GM03348 (cell line): ENCODE measurements at places on chromosomes 11 and 22.

DNA sequence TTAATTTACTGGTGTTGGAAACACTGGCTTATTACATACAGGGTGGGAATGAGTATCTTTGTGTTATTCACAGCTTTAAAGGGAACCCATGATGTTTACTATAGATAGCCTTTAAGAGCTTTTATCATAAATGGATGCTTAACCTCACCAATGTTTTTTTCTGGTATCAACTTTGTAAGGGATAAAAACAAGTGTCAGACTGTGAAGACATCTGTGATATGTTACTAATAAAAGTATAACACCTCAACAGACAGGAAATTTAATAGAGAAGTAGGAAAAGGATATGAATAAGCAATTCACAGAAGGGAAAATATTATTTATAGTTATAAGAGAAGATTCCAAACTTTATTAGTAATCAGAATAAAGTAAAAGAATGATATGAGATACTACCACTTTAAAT lies 46.3 kb downstream of the ACAT1 start:
- DNase-seq, result no peak

GRCh38 chr22:30507670-30508069 lies 2.2 kb upstream of the SEC14L4 start:
- no peak for DNase-seq

GRCh38 chr11:100205926-100206325 lies 481.2 kb upstream of the ARHGAP42 start:
- no peak for DNase-seq

DNA sequence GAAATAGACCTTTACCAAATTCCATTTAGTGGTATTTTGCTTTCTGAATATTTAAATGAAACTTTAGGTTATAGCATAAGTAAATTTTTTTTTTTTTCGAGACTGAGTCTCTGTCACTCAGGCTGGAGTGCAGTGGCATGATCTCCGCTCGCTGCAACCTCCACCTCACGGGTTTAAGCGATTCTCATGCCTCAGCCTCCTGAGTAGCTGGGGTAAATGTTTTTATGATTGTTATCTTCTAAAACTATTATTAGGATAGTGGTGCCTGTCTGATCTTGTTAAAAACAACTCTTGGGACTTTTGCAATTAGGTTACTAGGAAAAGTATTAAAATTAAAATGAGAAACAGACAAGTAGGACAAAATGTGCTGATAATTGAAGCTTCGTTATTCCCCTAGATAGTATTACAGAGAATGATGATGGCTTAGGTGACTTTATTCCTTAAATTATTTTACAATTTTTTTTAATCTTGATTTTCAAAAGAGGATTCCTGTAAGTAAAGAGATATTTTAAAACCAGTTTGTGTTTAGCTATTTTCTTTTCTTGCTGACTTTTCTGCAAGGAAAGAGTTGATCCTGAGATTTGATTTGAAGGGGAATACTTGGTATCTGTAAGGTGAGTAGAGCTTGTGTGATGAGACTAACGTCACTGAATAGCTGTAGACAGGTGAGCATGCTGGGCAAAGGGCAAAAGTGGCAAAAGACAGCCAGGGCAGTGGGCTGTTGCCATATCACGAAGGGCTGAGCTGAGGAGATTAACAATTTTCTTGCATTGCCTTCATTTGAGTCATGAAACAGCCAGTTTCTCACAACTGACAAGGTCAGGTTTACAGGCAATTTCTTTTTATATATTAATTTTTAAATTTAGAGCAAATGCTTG lies 20.8 kb downstream of the CRKL start:
- no peak for DNase-seq

DNA sequence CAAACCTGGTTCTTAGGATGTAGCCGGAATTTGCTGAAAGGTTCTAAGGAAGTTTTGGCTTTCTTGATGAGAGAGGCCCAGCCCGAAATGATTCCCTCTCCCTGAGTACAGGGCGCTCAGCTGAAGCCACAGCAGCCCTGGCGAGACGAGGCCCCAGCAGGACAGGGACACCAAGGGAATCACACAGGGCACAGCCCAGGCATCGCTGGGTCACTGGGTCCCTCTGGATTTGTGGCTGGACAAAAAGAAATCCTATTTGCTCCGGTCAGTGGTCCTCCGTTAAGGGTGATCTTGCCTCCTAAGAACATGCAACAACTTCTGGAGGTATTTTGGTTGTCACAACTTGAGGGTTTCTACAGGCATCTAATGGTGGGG lies 6.4 kb downstream of the FGF19 start:
- no peak for DNase-seq

DNA sequence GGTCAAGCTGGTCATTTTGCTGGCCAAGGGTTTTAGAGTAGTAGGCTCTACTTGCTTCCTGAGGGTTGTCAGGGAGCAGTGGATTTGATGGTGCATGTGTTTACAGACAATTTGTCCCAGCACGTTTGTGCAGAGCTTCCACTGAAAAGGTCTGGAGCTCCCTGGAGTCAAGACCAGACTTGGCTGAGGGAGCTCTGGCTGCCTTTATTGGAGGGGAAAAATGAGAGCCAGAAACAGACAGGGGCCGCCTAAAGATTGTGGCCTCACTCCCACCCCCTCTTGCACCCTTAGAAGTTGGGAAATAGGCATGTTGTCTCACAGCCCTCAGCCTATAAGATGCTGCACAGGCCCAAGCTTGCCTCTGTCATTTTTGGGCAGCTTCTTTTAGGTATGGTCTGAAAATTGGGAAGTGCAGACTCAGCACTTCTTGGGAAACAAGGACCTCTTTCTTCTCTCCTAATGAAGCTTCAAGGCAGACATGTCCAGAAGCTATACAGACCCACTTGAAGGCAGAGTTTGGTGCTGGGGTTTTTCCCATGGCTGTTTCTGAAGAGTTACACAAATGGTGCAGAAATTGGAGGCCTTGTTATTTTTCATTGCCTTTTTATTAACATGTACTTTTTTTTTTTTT lies 55.1 kb downstream of the AMOTL1 start:
- no peak for DNase-seq
